Activated T-cell treated with anti-CD3 and anti-CD28 coated beads, Interleukin-2, amount 50 U/mL, for 1 hour (primary cell): ENCODE measurements at places on chromosomes 6 and 20.

DNA sequence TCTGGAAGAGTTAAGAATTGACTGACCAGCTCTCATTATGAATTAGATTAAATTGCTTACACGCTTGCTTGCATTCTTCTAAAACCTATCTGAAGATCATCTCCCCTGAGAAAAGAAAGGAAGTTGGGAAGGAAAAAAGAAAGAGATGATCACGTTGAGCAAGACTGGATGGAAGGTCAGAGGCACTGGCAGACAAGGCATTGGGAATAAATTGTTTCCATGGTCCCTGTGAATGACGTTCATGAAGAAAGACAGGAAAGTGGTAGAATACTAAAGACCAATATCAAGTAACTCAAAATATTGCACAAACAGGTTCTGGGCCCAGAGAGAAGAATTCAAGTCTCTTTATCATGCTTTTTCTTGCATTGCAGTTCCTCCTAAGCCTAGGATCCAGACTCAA is 1045.4 kb upstream of the MAP3K7 start:
- no peak for DNase-seq

DNA sequence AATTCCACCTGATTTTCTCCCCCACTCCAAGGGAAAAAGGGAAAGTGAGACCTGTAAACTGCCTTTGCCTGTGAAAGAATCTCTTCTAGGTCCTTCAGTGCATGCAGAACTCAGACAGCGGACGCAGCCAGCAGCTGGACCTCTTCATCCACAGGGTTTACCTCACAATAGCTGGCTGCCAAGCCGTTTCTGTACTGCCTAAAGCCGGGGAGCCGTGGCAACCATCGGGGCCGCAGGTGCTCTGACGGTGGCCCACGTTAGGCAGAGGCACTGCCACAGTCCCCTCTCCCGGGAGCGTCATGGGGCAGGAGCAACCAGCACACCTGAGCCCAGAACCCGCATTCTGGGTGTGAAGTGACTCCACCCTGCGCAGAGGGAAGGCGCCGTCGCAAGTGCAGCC is 206.1 kb downstream of the TTLL2 start:
- DNase-seq = no peak

GRCh38 chr6:104959026-104959858 is 2.3 kb downstream of the LIN28B start:
- DNase-seq = no peak

DNA sequence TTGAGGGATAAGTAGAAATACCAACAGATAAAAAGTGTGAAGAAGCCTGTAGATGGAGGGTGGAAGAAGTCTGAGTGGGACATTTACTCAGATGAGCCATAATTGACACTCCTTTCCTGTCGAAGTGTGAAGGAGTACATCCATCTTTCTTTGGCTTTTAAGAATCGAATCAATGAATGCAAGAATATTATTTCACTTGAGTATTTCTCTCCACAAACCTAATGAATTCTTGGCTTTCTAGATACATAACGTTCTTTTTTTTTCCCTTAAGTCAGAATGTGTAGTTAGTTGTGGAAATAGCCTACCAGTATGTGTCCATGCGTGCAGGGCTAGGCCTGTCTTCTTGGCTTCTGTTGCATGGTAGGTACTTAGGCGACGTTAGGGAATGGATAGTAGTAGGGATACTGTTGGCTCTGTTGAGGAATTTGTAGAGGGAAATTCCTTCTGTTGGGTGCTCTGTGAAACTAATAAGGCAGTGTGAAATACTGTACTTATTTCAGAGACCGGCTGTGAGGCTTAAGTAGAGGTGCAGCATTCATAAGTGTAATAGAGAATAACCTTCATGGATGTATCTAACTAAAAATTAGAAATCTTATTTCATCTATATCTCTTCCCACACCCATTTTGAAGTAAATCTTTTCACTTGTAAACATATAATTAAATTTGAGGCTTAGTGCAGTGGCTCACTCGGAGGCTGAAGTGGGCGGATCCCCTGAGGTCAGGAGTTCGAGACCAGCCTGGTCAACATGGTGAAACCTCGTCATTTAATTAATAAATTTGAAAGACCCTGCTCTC is 1.5 kb downstream of the RPS18 start:
- DNase-seq = no peak

DNA sequence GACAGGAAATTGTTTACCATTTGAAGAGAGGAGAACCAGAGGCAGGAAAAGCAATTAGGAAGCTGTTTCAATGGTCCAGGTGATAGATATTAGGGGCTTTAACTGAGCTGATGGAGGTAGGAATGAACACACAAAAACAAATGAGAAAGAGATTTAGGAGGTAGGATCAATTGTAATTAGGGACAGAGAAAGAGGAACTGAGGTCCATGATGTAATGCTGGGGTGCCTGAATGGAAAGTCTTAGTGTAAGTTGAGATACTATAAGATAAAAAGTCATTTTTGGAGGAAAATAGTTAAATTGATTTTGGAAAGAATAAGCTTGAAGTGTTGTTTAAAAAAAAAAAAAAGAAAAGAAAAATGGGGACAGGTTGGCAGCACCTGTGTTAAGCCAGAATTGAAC is 58.5 kb upstream of the B3GAT2 start:
- no peak for DNase-seq

DNA sequence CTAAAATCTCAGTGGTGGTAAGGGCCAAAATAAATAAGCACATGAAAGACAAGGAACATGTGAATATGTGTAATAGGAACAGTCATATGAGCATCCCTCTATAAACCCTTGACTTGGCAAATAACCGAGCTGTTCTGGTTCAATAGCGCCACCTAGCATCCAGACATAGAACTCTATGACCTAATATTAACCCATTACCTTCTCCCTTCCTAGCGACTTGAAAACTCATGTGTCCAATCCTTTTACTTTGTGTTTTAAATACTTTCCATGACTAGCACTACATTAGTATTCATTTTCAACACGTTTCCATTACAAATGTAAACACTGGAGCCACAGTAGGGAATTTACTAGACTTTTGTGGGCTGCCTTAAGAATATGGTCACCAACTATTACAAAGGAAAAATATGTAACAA is 279.7 kb downstream of the UST start:
- DNase-seq = no peak

- no peak for DNase-seq
These were observed 107.8 kb downstream of the ZFP64 start for GRCh38 chr20:52083627-52084232.

DNA sequence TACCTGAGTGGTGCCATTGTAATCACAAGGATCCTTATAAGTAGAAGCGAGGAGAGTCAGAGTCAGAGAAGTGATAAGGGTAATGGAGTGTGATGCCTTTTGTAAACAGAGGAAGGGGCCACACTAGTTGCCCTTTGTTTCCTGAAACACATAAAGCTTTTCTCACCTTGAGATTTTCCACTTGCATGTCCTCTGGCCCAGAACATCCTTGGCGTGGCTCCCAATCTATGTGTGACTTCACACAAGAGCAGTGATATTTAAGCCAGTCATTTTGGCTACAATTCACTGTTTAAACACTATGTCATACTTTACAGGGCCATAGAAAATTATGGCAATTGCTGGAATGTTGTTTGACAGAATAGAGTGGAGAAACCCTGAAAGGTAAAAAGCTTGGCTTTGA is 121.2 kb upstream of the BTN3A2 start:
- DNase-seq = no peak

DNA sequence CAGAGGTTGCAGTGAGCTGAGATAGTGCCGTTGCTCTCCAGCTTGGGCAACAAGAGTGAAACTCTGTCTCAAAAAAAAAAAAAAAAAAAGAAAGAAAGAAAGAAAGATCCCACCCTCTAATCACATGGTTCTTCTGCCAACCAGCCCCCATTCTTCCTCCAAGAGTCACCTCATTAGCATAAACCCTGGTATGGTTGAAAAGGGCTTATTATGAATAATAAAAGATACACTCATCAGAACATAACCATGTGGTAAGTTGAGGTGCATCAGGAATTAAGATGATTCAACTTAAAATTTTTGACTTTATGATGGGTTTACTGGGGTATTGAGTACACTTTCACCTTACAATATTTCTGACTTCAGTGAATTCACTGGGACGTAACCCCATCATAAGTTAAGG is 793 bp upstream of the TRIM40 start:
- DNase-seq = no peak

DNA sequence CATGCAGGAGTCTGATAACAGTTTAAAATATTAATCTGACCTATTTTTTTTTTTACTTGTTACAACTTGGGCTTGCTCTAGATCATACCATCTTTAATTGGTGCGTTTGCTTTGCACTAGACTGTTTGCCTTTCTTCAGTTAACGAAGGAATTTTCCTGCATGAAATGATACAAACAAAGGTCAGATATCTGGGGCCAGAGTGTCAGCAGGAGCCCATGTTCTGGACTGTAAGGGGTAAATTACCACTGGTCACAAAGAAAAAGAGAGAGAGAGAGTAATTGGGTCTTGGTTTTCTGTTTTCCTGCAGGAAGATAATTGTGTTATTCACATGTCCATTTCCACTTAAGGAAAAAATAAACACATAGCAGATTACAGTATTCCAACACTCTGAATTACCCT is 399.4 kb upstream of the MARCKS start:
- DNase-seq = no peak

DNA sequence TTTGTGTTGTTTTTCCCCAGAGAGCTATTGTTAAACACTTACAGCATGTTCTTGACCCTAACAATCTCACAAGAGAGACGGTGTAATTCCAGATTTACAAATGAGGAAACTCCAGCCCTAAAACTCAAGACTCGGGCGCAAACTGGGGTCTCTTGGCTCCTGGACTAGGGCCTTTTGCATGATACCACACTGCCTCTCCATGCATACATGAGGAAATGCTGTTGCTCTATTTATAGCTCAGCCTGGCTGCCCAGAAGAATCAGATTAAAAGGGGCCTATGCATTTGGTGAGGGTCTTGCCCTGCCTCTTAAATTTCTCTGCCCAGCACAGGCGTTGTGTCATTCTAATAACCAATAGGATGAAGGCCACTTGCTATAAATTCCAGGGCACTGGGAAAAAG is 30.5 kb upstream of the SNRPB2 start:
- no peak for DNase-seq

DNA sequence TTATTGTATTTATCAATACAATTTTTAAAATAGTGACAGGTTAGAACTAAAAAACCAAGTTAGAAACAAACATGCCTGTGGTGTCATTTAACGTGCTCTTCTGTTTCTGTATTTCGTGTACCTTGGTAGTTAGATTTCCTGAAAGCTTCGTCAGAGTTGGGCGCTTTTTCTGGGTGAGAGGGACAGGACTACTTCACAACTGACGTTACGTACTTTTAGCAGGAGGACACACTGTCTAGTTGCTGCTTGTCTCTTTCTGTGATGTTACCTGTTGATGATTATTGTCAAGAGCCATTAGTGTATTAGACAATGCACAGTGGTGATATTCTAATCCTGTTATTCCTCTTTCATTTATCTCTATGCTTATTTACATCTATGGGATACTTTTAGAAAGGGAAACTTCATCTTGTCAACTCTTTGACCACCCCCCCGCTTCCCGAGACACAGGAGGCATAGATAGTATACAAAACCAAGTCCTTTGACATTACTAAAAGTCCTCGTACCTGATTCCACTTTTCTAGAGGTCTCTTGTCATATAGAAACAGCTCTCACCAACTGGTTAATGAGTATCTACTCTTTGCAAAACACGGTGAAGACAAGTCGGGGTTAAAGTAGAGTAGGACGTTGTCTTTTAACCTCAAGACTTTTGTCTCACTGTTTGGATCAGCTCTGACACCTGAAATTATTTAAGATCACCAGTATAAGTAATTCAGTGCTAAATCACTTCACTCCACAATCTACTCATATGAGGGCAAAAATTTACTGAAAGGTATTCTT is 96.3 kb downstream of the LYRM2 start:
- DNase-seq = no peak

GRCh38 chr20:32207626-32208498 is at the start of the genes PLAGL2 and POFUT1:
Gene PLAGL2 (minus strand): TSS chr20:32207743. CDS start chr20:32202178, 5,565 bp downstream.
Gene POFUT1 (plus strand): TSS chr20:32207880. CDS start chr20:32207942, 62 bp downstream.
- DNase-seq = peak; percentile 93

DNA sequence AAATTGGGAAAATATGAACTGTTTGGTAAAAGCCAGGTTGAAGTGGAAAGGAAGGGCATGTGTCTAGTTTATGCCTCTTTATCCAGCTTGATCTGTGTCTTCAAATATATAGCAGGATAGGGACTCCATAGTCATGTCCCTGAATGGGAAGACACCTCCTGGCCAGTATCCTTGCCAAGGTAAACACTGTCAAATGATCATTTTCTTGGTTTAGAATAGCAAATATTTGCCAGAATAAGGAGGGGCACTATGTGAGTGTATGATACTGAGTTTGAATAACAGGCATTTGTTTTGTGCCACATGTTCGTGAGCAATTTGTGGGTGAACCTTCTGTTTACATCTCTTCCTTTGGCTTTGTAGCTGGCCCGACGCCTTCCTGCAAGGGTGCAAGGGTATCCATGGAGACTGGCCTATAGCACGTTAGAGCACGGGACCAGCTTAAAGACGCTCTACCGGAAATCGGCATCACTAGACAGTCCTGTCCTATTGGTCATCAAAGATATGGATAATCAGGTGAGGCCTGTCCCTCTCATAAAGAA is 34.2 kb upstream of the HINT3 start:
- DNase-seq = no peak

DNA sequence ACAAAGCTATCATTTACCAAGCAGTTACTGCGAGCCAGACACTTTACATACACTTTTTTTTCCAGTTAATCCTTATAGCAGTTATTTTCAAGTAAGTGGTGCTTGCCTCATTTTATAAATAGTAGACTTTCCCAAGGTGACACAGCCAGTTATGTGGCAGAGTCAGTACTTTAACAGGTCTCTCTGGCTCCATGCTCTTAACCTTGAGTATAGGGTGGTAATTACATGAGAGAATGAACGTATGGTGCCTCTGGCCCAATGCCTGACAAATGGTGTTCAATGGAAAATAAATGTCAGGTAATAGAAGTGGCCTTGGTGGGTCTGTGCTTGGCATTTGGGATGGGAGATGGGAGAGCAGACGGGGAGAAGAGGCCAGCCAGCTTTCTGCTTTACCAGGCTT is 316.3 kb downstream of the SLC35F1 start:
- DNase-seq = no peak

GRCh38 chr6:116373300-116373699 is 2.6 kb downstream of the DSE start:
- no peak for DNase-seq

DNA sequence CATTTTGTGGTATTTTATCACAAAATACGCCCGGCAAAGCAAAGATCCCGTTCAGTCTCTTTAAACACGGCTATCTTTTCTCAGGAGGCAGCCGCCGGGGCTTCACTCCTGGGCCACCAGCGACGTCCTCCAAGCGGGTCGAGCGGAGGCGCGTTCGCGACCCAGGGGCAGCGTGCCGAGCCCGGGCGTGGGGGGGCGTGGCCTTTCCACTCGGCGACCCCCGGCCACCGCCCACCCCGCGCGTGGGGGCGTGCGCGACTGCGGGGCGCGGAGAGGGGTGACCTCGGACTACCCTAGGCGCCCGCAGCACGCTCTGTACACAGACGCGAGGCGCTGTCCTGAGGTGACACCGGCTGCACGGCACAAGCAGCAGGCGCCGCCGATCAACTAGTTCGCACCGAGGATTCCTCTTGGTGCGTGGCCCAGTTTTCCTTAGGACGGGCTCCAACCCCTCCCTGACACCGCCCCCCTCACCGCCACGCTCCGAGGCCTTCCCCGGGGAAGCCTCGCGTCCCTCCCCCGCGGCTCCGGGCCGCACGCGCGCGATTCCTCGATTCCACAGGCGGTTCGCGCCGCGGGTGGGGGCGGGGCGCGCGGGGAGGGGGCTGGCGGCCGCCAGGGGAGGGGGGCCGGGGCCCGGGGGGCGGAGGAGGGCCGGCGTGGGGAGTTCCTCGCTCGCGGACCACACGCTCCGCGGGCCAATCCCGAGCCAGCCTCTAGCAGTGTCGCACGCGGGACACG is 1.1 kb upstream of the JARID2 start:
- DNase-seq = no peak
